Thymus (tissue), 14 donors: ENCODE measurements at places on chromosomes 2 and 18.

DNA sequence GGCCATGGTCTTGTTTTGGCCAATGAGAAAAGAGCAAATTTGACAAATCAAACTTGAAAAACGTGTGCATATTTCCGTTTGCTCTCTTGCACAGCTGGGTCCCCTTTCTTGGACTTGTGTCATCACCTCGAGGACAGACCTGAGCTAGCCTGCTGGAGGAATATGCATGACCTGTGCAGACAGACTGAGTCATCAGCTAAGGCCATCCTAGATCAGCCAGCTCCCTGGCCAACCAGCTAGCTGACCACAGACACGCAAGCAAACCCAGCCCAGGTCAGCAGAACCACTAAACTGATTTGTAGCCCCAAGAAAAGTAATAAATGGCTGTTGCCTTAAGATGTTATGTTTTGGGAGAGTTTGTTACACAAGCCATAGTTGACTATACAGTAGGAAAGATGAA, 61.3 kb upstream of the PAX3 start:
- no peaks in the 10 kb centered on the region for H3K4me1 ChIP-seq
- no peaks in the 10 kb centered on the region for H3K36me3 ChIP-seq
- H3K27me3 ChIP-seq, result no peaks in the 10 kb centered on the region
- no peak overlapping the region for H3K4me3 ChIP-seq
- DNase-seq, result no peak

GRCh38 chr18:79682894-79683625, 3.5 kb downstream of the CTDP1 start:
- no peak overlapping the region for H3K27ac ChIP-seq
- peaks cover 2% of the 10 kb centered on the region for H3K36me3 ChIP-seq

DNA sequence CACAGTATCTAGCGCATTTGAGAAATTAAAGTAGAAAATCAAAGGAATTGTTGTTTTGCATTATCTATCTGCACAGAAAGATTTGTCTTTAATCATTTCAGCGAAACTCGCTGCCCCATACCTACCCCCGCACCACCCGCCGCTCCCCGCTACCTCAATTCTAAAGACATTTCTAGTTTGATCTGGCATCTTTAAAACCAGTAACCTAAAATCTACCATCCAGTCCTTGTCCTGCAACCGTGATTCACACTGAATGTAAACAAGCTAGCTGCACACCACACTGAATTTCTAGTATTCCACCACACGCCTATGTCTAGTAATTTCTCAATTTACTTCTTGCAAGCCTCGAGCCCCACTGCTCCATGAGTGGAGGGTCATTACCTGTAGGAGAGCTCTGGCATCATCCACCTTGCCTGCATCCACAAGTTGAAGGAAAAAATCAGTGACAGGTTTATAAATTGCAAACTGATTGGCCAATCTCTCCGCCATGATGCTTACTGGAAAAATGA, 60.1 kb downstream of the ABCG8 start:
- H3K27ac ChIP-seq, result no peak overlapping the region
- no peaks in the 10 kb centered on the region for H3K4me1 ChIP-seq
- H3K4me3 ChIP-seq, result no peak overlapping the region
- H3K36me3 ChIP-seq, result peaks cover 17% of the 10 kb centered on the region

GRCh38 chr18:60485201-60485600, 112.6 kb upstream of the MC4R start:
- H3K4me1 ChIP-seq, result no peaks in the 10 kb centered on the region
- no peak for DNase-seq
- H3K27ac ChIP-seq, result no peak overlapping the region
- no peaks in the 10 kb centered on the region for H3K36me3 ChIP-seq

DNA sequence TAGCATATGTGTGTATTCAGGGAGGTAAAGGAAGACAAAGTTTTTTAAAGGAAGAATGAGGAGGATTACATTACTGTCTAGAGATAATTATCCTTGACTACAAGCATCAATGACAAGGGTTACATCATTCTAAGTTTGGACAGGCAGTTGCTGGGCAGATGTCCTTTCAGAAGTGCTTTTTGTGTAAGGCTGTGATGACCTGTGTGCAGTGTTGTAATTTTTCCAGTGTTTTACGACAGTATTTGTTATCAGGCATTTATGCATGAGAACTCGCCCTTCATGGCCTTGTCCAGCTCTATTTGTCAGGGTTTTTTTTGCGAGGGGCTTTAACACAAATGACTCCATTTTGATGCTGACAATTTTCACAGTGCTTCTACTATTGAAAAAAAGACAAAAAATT, 658.3 kb upstream of the NXPH2 start:
- DNase-seq, result no peak
- H3K27me3 ChIP-seq, result no peaks in the 10 kb centered on the region
- H3K36me3 ChIP-seq, result no peaks in the 10 kb centered on the region
- no peaks in the 10 kb centered on the region for H3K4me1 ChIP-seq
- H3K4me3 ChIP-seq, result no peak overlapping the region

DNA sequence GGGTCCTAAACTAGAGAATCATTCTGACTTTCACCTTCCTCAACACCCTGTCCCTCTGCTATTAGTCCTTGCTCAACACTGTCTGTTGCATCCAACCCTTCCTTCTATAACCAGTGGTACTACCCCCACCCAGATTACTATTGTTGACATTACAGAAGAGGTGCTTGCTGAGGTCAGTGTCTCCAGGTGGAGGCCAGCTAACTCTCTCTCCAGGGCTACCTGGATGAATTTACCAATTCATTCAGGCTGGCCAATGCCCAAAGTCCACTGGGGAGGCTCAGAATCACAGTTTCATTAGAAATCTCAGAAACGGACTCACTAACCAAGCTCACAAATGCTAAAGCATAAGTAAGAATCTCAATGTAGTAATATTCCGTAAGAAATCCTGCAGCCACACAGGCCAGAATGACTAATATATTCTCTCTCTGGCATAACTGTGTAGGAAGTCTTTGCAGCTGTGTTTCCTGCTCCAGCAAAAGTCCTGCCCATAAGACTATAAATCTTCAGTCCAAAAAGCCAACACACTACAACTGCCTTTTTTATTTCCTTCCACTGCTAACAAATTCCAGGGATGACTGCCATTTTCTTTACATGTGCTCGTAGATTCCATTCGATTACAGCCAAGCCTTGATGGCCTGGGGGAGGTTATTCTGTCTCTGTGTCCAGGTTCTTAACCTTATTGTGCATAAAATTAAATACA, 10.0 kb upstream of the TTR start:
- no peaks in the 10 kb centered on the region for H3K36me3 ChIP-seq
- no peaks in the 10 kb centered on the region for H3K4me1 ChIP-seq
- no peak overlapping the region for H3K4me3 ChIP-seq
- DNase-seq, result no peak
